ENCODE measurements at places on chromosomes 1 and 21.

GRCh38 chr1:12596007-12596821, 21.8 kb downstream of the DHRS3 start:
- no peak for DNase-seq

DNA sequence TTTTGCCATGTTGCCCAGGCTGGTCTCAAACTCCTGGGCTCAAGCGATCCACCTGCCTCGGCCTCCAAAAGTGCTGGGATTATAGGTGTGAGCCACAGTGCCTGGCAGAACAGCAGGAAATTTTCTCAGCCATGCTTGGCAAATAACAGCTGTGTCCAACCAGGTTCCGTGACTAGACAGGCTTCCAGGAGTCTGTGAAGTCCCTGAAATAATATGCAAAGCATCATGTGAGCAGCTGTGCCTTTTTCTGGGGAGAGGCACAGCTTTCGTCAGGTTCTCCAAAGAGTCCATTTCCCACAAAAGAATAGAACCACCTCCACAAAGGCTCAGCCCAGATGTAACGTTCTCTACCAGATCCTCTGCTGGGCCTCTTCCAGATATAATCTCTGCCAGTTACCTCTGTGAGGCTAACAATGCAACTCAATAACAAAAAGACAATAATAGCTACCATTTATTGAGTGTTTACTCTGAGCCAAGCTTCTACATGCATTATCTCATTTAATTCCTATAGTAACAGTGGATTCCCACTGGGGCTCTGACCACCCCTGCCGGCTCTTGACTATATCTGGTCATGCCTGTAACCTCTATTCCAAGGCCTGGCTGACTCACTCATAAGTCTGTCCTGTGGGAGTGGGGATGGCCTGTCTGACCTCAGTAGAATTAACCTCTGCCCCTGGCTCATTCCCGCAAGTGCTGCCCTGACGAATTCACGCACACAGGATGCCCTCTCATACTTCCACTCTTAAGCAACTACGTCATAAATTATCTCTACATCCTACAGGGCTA, 4.0 kb upstream of the NKAIN1 start:
- DNase-seq: no peak

GRCh38 chr1:32170991-32171390, 8.5 kb upstream of the TXLNA start:
- DNase-seq: no peak

DNA sequence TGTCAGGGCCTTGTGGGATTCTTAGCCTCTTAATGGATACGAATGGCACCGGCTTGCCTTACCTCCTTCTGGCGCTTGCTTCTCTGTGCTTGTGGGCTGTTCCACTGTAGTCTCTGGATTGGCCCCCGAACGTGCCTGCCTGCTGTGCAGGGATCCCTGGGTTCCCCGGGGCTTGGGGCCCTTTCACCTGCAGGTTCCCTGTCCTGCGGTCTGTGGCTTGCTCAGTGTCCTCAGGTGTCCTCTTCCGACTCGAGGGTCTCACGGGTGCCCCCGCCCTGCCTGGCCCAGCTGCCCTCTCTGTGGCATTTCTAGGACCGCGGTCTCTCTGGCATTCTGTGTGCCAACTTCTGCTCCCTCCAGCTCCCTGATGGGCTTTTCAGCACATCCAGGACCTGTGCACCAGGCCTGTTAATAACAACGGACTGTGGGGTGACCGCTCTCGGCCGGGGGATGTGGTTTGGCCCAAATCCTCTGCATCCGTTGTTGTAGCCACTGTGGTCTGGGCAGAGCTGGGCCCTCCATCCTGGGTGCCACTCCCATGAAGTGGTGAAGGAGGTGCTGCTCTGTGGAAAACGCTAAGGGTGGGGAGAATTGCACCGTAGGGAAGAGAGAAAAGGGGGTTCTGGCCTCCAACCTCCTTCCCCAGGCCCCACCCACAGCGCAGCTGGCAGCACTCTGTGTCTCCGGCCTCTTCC, 12.4 kb downstream of the COL18A1 start:
- DNase-seq: no peak

DNA sequence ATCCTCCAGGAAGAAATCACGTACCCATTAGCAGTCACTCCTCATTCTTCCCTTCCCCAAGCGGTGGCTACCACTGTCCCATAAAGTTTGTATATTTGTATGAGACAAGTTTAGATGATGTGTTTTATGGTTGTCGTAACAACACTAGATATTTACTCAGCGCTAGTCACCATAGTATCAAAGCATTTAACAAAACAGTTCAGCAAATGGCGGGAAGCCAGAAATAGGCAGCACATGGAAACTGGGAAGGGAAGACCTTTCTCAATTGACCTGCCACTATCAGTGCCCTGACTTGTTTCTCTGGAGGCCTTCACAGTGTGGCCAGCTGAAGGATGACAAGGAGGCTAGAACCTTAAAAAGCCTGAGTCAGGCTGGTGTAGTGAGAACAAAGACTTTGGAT, 31.1 kb downstream of the CNST start:
- DNase-seq: no peak

DNA sequence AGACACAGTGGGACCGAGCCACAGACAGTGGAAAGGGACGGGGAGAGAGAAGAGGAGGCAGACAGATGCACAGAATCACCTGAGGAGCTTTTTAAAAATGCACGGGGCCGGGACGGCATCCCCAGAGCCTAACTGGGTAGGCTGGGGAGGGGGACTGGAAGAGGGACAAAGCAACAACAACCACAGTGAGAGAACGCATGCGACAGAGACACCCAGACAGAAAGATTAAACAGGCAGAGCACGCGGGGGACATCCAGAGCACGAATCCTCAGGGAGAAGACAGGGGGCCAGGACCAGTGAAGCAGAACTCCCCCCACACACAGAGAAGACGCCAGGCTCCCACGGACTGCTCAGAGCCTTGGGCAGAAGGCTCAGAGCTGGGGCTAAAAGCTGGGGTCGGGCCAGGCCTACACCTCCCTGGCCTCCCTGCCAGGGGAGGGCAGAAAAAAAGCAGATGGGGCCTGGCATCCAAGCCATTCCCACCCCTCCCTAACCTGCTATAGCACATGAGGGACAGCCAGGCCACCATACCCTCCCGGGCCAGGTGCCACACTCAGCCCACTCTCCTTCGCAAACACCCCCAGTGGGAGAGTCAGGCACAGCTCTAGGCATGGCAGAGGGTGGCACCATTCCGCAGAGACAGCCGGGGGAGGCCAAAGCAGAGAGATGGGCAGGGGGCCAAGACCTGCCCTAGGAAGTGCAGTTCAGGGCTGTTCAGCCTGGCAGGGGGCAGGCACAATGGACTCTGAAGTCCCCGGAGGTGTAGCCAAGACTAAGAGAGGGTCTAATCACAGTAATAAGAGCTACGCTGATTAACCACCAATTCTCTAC, 29.8 kb upstream of the COL16A1 start:
- peak; percentile 85 for DNase-seq

GRCh38 chr1:168007691-168008090, 70.8 kb upstream of the MPC2 start:
- no peak for DNase-seq

DNA sequence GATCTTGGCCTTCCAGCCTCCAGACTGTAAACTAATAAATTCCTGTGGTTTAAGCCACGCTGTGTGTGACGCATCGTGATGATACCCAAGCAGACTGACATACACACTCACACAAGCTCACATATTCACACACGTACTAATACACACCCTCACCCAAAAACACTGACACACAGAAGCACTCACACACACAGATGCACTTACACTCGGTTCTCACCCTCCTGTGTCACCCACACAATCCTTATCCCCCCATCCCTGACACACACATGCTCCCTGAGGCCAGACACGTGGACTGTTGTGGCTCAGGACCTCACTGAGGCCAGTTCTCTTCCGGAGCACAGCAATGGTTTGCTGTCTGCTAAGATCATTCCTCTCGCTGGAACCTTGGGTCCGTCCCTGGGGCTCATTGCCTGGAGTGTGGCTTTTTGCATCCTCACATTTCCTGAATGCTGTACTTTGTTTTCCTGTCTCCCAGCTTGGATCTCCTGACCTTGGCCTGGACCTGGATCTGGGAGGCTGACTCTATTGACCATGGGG, 76.9 kb upstream of the LYST start:
- no peak for DNase-seq

DNA sequence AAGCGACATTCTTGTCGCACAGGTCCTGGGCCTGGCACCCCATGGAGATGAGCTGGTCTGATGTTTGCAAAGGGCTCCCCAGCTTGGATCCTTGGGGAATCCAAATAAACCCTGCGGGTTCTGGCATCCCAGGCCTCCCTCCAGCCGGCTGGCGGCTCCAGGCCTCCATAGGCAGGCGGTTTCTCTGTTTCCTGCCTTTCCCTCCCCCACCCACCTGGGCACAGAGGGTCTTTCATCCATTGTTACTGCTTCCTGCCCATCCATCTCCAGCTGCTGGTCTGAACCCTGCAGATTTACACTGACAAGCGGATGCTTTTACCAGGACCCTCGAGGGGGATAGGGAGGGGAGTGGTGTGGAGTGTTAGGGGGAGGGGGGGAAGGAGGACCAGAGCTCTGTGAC, 39.1 kb upstream of the ID3 start:
- no peak for DNase-seq

DNA sequence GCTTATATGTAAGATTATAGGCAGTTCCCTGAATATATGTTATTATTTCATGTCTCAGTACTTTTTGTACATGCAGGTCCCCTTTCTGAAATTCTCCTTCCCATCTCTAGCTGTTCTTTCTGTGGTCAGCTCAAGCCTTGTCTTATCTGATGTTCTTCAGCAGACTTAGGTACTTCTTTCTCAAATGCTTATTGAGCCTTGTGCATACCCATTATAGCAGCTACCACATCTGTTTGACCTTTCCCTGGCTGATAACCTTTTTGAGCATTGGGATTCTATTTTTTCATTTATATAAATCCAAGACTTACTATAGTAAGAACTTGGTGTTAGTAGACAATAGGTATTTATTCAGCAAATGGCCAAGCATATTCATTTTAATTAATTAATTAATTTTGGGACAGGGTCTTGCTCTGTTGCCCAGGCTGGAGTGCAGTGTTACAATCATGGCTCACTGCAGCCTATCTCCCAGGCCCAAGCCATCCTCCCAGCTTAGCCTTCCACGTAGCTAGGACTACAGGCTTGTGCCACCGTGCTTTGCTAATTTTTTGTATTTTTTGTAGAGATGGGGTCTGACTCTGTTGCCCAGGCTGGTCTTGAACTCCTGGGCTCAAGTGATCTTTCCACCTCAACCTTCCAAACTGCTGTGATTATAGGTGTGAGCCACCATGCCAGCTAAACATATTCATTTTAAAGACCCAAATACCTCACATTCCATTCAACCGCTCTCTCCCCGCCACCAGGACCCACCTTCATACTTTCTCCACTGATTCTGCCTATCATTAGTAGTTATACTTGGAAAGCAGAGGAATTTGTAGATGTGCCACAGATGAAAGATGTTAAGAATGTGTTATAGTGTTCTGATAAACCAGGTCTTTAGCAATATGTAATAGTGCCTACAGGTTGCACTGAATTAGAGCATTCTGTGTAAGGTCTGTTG, 16.7 kb downstream of the TIPRL start:
- no peak for DNase-seq

DNA sequence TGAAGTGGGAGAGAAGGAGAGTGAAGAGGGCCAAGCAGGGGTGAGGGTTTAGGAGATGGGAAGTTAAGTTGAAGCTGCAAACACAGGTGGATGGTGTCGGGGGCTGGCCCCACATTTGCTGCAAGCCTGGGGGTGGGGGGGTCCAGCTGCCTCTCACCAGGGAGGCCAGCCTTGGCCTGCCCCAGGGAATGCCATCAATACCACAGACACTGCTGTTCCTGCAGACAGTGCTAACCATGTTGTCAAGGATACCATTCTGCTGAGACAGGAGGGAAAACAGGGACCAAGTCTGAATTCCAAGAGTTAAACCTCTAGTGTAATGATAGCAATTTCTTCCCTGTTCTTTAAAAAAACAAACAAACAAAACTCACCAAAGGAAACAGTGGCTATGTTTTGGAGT, 8.0 kb downstream of the MECR start:
- DNase-seq: no peak

- DNase-seq: no peak
Measured at GRCh38 chr1:158286487-158286886, 3.2 kb upstream of the CD1C start.

- no peak for DNase-seq
Measured at GRCh38 chr21:26683996-26684395, 110.9 kb upstream of the CYYR1 start.

DNA sequence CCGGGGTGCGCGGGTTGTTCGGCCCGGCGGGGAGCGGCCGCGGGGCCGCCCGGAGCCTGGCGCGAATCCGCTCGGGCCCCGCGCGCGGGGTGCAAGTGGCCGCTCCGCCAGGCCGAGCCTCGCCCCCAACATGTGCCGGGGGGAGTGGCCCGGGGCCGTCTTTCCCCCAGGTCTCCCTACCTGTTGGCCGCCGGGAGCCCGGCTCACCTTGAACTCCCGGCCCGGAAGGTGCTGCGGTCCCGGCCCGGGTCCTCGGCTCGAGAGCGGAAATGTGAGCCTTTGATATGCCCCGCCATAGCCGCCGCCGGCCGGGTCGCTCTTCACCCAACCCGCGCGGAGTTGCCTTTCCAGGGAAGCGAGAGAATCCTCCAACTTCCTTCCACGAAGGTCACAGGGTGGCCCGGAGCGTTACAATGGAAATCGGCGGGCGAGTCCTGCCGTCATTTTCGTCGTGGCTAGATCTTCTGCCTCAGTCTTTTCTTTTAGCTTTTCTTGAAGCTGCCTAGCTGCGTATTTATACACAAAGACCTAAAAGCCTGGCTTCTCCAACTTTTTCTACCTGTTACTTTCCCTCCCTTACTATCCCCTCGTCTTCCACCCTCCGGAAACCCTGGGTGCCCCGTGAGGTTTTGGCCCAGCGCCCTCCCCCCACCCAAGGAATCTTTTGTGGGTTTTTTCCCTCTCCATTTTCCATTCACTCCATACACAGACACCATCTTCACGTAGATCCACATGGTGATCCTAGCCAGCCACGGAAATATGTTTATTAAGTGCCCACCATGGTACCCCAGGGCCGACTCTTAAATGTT, 867 bp downstream of the PTGFRN start:
- DNase-seq: peak; percentile 21

GRCh38 chr1:220990427-220991339, 111.4 kb downstream of the HLX start:
- no peak for DNase-seq

GRCh38 chr1:203367057-203367456, 16.1 kb upstream of the FMOD start:
- DNase-seq: no peak

DNA sequence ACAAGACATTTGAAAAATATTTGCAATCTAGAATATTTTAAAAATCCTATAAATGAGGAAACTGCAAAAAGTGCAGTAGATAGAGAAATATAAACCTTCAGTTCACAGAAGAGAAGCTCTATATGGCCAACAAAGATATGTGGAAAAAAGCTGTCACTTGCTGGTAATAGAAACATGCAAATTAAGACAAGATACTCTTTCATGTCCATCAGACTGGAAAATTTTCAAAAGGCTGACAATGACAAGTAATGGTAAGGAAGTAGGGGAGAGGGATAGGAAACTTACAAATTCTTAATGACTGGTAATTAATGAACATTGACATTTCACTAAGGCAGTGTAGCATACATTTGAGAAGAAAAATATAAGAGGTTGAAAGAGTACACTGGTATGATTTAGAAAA, 147.9 kb downstream of the MRPL39 start:
- no peak for DNase-seq

All from NCI-H446 (cell line).